Heart left ventricle (tissue), 16 donors: ENCODE measurements at places on chromosomes 12 and 14. TPM values are rescaled to one million over a fixed set of nuclear protein-coding genes. Genes with fewer than 3 reads are reported as not detected.

PDE6H gene
- polyA plus RNA-seq, result not detected

PTPRQ gene
- polyA plus RNA-seq, result not detected

TAS2R42 gene
- polyA plus RNA-seq, result not detected

FAM186B gene
- 0.17 TPM for polyA plus RNA-seq

DNA sequence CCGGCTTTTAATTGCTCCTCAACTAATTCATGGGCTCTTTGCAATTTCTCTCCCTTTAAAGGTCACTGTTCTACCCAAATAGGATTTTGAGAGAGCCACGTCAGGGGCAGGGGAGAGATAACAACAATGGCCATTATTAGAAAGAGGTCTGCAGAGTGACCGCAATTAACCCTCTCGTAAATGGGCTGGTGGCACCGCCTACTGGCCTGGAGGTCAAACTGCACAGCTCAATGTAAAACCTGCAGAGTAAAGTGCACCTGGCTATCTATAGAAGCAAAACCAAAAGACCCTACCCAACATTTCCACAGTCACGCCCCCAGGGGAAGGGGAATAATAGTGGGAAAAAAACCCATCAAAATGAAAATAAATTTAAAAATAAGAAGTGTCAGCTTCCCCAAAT is 21.6 kb upstream of the CLEC4E start:
- no peak for DNase-seq

KRT86 gene
- not detected for polyA plus RNA-seq

DNA sequence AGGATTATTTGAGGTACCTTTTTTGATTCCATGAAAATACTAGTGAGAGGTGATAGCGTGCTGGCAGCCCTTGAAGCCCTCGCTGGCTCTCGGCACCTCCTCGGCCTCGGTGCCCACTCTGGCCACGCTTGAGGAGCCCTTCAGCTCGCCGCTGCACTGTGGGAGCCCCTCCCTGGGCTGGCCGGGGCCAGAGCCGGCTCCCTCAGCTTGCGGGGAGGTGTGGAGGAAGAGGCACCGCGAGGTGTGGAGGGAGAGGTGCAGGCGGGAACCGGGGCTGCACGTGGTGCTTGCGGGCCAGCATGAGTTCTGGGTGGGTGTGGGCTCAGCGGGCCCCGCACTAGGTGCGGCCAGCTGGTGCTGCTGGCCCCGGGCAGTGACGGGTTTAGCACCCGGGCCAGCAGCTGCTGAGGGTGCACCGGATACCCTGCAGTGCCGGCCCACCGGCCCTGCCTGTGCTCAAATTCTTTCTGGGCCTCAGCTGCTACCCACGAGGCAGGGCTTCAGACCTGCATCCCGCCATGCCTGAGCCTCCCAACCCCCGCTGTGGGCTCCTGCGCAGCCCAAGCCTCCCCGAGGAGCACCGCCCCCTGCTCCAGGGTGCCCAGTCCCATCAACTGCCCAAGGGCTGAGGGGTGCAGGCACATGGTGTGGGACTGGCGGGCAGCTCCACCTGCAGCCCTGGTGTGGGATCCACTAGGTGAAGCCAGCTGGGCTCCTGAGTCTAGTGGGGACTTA is 7.4 kb downstream of the MOK start:
- DNase-seq, result no peak

DNA sequence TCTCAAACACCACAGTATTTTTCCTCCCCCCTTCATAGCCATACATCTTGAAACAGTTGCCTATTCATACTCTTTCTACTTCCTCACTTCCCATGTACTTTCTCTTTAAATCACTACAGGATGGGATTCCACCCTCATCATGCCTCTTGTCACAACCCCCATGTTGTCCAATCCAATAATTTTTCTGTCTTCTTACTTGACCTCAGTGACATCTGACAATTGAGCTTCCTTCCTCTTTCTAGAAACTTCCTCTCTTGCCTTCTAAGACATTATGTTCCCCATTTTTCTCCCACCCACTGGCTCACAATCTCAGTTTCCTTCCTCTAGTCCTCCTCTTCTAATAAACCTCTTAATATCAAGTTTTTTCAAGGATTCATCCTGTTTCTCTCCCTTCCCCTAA is 5.3 kb downstream of the C2CD5 start:
- DNase-seq, result no peak
